ENCODE measurements at places on chromosomes 7 and 10.

GRCh38 chr7:83486957-83487356, 162.0 kb downstream of the SEMA3E start:
- DNase-seq: no peak

DNA sequence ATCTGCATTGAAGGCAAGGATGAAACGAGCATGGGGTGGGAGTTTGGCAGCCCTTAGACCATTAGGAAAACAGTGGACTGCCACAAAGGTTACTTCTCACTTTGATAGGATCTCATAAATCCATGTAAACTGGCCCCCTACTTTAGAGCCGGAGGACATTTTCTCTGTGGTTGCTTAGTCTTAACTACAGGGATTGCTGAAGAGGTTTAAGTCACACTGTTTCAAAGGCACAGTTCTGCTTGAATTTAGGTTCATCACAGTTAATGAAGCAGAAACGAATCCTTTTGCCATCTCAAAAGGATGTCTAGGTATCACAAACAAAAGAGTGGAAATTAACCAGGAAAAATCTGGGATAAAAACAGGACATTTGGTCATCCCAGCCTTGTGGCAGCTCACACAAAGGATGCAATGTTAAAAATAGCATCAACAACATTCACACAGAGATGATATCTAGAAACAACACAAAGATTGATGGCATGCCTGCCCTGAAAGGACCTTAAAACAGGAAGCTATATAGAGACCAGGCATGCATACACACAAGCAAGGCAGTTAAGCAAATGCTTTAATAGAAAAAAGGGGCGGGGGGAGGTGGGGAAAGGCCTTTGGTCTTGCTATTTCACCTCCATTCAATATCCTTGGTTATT, 74.0 kb downstream of the DOCK4 start:
- no peak for DNase-seq

DNA sequence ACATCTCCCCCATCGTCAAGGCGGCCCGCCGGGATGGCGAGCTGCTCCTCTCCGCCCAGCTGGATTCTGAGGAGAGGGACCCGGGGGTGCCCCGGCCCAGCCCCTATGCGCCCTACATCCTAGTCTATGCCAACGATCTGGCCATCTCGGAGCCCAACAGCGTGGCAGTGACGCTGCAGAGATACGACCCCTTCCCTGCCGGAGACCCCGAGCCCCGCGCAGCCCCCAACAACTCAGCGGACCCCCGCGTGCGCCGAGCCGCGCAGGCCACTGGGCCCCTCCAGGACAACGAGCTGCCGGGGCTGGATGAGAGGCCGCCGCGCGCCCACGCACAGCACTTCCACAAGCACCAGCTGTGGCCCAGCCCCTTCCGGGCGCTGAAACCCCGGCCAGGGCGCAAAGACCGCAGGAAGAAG, 10.1 kb downstream of the GDF10 start:
- DNase-seq: no peak

GRCh38 chr7:148979827-148980226, 48.5 kb downstream of the PDIA4 start:
- no peak for DNase-seq

GRCh38 chr10:48404646-48405045, 98.2 kb downstream of the MAPK8 start:
- no peak for DNase-seq

DNA sequence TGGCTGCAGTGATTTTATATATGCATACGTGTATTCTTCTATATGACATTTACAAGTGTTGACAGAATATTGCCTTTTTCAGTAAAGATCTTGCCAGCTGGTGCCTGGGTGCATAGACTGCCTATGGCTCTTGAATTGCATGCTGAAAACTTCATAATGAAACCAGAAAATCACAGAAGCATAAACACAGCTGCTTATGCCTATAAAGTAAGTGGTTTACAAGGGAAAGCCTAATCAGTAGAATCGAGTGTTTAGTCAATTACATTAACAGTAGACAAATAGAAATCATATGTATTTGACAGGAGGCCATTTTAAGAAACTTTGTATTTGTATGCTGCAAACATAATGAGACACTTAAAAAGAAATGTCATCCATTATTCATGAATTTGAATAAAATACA, 82.5 kb downstream of the TMEM168 start:
- no peak for DNase-seq

- DNase-seq: no peak
Measured at GRCh38 chr7:87596696-87597095, 4.0 kb downstream of the ABCB1 start.

DNA sequence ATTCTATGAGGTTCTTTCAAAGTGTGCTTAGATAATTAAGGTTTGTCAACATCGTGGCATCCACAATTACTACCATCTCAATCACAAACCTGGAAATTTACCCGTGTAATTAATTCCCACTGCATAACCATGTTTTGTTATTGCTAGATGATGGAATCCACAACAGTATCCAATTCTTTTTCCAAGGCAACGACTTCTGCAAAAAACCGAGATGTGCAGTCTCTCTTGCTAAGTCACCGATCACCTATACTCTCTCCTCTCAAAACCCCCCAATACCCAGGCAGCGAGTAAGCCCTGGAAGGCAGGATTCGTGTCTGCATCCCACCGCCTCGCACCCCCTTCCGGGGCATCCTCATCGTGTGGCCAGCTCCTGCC, 678 bp upstream of the EIF4H start:
- DNase-seq: no peak

DNA sequence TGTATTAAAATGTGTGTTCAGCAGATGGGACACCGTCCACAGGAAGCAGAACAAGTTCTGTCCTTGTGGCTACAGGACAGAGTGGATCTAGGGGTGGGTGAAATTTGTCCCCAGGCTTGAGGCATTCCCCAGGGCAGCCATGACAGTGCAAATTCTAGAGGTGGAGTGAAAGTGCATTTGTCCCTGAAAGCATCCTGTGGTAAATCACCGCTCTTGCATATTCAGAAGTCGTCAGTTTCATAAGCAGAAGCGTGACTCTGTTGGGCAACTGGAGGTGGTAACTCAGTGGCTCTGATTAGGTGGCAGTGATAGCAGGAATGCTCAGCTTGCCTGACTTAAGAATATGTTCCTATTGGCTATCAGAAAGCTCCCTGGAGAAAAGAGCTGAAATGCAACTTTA, 96.6 kb downstream of the SNX10 start:
- no peak for DNase-seq

DNA sequence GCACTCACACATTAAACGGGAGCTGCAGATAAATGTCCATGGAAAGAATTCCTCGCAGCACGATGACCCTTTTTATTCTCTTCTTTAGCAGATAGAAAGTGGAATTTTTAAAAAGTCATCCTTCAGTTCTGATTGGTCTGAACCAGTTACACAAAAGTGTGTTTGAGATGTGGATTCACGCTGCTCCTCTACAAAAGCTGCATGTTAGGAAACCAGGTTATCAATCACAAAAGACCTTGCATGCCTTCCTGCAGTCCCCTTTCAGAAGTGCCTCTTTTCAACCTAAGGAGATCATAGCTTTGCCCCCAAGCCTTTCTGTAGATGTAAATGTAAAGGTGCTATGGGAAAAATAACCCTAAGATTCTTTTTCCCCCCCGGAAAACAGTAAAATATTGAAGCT, 299.7 kb downstream of the PLXDC2 start:
- DNase-seq: no peak

DNA sequence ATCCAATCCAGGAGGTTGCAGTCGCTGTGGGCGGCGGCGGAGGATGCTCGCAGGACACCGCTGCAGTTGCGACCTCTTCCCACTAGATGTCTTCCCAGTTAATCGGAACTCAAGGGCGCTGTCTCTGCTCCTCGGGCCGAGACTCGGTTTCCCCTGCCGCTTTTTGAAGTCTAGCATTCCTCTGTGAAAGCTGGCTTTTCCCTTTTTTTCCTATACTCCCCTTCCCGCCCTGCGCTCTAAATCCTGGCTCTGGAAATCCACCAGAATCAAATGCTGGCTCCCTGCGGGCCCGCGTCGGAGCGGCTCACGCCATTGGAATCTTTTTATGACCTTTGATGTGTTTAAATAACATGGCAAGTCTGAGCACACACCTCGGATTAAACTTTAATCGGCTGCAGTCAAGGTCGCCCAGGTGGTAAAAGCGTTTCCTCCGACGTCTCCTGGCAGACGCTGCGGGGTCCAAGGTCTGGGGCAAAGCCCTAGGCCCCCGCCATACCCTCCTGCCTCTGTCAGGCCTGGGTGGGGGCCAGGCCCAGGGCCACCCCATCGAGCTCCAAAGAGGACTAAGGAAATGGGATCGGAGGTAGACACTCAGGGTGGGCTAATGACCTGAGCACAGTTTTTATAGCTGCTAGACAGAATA, 10.7 kb upstream of the HOXA13 start:
- DNase-seq: no peak

DNA sequence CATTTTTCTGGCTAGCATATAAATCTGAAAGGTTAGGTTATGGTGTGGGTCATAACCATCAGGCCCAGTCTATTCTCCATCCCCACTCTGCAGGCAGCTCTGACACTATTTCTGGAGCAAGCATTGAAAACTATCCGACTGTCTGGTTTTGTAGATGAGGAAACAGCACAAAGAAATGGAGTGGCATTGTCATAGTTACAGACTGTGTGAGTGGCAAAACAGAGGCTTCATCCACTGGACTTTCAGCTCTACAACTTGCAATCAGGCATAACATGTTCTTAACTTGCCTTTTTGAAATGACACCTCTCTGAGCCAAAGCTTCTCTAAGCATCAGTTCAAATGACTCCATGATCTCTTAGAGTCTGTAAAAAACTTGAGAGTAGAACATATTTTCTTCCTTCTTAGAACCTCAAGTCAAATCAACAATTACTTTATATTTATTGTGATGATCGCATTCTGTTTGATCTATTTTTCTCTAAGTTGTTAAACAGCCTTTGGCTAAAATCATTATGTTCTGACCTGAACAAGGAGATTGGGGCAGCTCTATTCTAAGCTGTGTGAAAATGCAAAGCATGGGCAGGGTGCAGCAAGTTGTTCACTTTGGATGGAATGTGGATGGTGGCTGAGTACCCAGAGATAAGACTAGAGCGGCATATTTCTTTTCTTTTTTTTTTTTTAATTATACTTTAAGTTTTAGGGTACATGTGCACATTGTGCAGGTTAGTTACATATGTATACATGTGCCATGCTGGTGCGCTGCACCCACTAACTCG, 68.5 kb downstream of the LRRC4 start:
- DNase-seq: no peak

DNA sequence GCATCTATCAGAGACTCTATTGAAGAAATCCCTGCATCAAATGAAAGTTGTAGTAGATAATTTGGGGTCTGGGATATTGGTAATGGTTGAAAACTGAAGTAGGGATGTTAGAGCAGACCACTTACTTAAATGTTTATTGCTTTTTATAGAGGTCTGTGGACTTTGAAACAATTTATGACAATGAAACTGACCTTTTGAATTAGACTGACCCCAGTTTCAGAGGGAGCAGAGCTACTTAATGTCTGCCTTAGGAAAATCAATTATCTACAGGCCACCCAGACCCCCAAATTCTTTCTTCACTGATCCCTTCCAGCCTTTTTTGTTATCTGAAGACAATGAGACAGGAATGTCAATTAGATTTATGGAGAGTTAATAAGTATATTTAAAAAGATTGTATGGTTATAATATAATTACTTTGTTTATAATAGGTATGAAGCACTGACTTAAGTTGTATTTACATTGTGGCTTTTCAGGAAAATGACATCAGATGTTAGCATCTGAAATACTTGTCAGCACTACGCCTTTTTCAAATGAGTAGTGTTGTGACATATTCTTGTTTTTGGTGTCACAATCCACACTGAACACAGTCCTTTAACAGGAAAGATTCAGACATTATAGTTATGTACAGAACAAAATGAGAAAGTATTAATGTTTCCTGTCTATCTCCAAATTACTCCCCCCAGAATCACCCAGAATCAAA, 13.9 kb downstream of the MGAM2 start:
- DNase-seq: no peak

DNA sequence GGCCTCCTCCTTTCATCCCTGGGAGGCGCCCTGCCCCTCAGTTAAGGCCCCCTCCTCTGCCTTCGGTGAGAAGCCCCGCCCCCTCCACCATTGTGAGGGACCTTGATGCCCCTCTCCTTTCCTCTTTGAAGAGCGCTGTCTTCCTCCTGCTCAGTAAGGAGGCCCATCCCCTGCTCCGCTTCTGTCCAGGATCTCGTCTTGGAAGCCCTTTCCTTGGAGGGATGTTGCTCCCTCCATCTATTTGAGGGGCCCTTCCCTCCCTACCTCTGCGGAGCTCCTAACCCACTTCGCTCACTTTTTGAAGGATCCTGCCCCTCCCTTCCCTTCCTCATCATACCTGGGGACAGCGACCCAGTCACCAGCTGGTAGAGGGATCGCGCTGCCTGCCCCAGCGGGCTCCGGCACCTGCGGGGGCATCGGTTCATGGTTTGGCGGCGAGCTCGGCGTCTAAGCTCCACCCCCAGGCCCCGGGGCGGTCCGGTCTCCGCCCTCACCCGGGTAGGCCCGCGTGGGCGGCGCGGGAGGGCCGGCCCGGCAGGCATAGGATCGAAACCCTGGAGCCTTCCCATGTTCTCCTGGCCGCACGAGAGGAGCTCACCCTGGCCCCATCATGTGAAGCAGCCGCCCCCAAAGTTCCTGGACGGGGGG, 4.1 kb downstream of the KCNIP2 start:
- no peak for DNase-seq
